Neural progenitor cell (in vitro differentiated cells): ENCODE measurements at places on chromosomes 3 and 15. TPM values are rescaled to one million over a fixed set of nuclear protein-coding genes. Genes with fewer than 3 reads are reported as not detected.

The SI gene
- total RNA-seq, result not detected in 2 replicates

The SLC9C1 gene
- 0.31 and 1.3 TPM in 2 replicates for total RNA-seq

The CKMT1A gene
- 1.7 and 2.3 TPM in 2 replicates for total RNA-seq

The IGF2BP2 gene
- 147 and 152 TPM in 2 replicates for total RNA-seq

The RARB gene
- 1.4 and 1.8 TPM in 2 replicates for total RNA-seq

The TMCO5A gene
- total RNA-seq, result not detected in 2 replicates
